T-helper 9 cell (primary cell): ENCODE measurements at places on chromosomes 5 and 9.

DNA sequence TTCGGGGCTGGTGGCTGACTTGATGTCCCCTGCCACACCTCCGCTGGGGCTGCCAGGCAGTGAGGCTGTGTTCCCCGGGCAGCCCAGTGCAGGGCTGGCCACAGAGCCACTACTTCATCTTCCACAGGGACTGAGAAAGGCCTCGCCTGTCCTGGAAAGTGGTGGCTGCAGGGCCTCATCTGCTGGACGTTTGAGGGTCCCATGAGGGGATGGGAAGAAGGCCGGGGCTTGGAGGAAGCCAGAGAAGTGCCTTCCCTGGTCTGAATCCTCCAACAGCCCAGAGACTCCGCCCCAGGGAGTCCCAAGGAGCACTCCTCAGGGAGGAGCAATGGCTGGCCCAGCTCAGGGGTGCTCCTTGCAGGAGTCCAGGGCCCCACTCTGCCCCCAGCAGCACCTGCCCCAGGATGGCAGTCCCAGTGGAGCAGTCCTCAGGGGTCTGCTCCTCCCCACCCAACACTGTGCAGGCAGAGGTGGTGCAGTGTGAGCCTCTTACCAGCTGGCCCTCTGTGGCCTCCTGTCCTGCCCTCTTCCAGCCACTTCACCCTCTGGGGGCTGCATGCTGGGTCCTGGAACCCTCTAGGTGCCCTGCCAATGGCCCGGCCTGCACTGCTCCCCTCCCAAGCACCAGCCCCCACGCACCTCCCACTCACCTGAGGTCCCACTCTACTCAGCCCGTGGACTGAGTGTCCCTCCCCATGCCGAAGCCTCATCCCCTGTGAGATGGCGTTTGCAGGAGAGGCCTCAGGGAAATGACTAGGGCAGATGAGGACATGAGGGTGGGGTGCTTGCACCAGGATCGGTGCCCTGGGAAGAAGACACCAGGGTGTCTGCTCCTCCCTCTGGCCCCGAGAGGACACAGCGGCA is 47.3 kb upstream of the COL5A1 start:
- no peak for DNase-seq

DNA sequence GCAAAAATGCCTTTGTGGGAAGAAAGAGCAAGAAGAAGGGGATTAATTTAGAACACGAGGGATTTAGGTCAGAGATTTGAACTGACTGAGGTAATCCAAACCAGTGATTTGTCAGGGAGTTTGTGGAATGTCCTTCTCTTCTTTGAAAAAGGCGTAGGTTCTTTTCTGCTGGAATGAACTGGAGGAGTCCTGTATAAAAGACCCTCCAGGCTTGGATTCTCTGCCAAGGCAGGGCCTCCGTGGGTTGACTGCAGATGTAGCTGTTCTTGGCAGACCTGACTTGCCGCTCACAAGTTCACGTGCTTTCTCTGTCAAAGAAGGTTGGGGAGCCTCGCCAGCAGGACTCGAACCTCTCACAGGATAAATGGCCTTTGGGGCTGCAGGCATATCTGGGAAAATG is 62.8 kb upstream of the STC2 start:
- DNase-seq = no peak

DNA sequence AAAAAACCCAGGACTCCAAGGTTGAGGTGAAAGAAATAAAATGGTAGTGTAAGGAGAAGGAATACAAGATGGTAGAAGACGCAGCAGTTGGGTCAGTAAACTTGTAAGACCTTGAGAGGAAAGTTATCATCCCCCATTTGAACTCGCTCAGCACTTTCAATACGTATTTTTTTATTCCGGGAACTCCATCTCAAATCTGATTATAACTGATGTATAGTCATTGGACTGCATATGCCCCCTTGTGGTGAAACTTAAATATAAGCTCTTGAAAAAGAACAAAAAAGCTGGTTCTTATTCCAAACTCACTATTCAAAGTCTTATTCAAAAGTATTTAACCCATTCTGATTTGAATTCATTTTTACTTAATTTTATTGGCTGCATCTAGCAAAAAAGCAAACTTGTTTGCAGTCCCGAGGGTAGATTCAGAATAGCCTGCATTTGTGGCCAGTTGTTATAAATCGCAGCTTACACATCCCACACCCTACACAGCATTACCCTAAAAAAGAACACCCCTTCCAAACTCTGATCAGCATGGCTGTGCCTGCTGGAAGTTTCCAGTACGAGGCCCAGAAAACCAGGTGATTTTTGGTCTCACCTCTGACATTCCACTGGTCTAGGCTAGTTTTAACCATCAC is 118.0 kb downstream of the ESM1 start:
- DNase-seq = no peak

DNA sequence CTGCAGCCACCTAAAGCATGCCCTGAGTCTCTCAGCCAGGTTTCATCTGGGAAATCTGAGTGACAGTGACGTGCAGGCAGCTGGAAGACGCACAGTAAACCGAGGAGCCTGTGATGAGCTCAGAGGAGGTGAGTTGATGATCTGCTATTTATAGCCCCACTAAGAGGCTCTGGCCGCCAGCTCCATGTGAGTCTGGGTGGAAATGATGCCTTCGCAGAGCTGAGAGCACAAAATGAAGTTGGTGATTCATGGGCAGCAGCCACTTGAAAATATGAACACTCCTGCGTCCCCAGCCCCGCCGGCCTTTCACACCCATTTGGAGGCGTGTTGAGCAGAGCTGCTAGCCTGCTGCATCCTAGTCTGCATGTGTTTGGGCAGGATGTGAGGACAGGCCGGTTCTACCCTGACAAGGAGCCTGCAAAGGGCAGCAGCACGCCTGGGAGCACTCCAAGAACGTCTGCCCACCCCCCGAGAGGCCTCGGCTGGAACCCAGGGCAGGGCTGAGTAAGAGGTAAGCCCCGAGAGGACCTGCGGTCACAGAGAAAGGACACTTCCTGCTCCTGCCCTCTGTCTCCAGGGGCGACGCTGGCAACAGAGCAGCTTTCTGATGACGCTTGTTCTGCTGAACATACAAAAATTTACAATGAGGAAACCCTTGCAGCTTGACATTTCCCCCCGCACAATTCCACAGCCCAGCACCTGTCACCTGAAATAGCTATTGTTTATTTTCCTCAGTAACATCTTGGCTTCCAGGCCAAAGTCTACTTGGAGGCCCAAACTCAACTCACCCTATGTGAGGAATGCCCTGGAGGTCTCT is 25.1 kb upstream of the CDKN2AIPNL start:
- peak; percentile 25 for DNase-seq

DNA sequence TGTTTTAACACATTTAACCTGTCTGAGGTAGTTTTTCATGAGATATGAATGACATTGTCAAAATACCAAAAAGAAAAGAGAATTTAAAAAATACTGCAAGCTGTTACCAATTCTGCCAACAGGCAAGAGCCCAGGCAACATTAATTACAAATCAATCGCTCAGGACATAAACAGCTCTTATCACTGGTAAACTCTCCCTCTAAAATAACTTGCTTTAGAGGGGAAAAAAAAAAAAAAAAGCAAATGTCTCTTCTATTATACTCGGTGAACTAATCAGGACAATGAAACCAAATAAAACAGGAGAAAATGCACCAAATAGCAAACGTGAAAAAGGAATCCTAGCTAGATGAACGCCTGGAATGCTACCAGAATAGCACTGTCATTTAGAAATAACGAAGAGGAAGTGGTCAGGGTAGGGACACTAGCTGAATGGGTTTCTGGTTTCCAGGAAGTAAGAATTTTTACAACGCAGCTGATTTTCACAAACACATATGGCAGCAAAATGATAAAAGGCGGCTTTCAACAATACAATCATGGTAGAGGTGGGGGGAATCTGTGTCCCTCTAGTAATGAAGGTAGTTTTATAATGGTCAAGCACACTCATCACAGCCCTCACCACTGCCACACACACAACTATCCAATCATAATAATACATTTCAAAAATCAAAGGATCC is 94.9 kb downstream of the DENND1A start:
- DNase-seq = no peak

GRCh38 chr9:88998503-88998902 is 7.2 kb downstream of the S1PR3 start:
- DNase-seq = no peak

- DNase-seq = no peak
These were observed 55.3 kb downstream of the FBXO4 start for GRCh38 chr5:41980396-41980795.

- DNase-seq = no peak
These were observed 66.8 kb downstream of the SPOCK1 start for GRCh38 chr5:137432376-137432775.

- DNase-seq = no peak
These were observed 3.2 kb upstream of the SLC22A4 start for GRCh38 chr5:132291026-132291425.

DNA sequence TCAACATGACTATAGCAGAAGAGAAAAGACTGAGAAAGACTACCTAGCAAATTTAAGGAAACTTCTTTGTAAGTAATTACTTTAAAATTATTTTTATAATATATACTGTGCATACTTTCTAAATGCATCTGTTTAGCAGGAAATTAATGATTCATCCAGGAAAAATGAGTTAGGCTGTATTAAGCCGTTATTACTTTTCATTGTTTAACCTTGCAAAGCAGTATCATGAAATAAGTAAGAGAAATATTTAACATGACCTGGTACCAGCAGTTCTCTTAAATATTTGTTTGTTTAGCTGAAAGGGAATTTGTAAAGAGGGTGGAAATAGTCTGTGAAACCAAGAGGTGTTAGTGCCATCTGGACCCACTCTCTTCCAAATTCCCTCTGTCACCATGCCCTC is 175.0 kb downstream of the GNAQ start:
- no peak for DNase-seq

GRCh38 chr5:81760521-81760920 is 9.6 kb upstream of the SSBP2 start:
- DNase-seq = no peak

- DNase-seq = no peak
These were observed 815.0 kb downstream of the CDH18 start for GRCh38 chr5:19172926-19173470.

GRCh38 chr9:126235336-126236243 is 91.0 kb upstream of the MVB12B start:
- DNase-seq = no peak

DNA sequence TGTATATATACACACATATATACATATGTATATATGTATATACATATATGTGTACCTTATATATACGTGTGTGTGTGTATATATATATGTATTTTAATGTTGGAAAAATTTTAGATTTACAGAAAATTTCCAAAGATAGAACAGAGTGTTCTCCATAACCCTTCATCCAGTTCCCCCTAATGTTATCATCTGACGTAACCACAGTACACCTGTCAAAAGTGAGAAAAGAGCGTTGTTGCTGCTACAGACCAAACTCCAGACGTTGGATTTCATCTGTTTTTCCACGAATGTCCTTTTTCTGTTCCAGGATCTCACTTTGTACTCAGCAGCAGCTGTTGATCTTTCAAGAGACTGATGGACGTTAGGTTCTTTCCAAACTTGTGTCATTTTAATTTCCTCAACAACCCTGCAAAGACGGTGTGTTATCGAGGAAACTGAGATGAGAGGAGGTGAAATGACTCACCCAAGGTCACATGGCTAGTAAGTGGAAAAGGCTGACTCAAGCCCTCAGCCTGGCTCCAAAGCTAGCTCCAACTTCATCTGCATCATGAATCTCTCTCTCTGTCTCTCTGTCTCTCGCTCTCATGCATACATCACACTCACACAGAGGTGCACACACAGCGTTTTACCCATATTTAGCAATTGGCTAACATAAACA is 17.0 kb upstream of the NTNG2 start:
- DNase-seq = no peak

DNA sequence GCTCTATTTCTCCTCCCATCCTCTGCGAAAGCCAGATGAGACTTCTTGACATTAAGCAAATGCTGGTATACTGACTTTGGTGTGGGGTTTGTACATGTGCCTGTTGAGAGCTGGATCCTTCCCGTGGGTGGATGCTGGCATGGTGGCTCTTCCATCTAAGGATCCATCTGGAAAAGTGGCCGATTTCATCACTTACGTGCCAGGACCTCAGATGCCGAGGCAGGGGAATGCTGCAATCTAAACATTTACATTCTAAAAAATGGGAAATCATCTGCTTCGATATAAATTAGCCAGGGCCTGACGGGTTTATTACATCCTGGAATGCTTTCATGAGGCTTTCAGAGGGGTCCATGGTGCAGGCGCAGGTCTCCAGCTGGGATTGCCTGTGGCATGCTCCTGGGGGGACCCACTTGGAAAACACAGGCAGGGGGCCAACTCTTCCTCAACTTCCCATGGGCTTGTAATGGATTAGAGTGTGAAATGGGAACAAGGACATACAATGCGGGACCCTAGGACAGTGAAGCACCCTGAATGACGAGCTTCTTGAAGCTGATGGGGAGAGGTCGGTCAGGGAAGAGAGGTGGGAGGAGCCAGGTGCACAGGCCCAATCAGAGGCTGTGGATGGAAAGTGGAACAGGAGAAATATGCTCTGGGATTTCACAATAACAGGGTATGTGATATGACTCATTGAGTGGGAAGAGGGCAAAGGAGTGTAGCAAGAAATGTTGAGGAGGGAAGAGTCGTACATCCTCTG is 105.5 kb upstream of the PITX1 start:
- no peak for DNase-seq

GRCh38 chr9:131589124-131589711 is 43.9 kb downstream of the PRRT1B start:
- no peak for DNase-seq

DNA sequence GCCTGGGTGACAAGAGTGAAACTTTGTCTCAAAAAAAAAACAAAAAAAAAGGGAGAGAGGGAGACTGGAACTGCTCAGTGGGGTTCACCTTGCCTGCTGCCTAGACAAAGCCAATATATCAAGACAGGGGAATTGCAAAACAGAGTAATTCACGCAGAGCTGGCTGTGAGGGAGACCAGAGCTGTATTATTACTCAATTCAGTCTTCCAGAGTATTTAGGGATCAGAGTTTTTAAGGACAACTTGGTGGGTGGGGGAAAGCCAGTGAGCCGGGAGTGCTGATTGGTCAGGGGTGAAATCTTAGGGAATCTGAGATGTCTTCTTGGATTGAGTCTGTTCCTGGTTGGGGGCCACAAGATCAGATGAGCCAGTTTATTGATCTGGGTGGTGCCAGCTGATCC is 25.6 kb upstream of the SPIN1 start:
- DNase-seq = no peak

GRCh38 chr9:132201780-132202703 is 40.2 kb downstream of the NTNG2 start:
- DNase-seq = no peak

DNA sequence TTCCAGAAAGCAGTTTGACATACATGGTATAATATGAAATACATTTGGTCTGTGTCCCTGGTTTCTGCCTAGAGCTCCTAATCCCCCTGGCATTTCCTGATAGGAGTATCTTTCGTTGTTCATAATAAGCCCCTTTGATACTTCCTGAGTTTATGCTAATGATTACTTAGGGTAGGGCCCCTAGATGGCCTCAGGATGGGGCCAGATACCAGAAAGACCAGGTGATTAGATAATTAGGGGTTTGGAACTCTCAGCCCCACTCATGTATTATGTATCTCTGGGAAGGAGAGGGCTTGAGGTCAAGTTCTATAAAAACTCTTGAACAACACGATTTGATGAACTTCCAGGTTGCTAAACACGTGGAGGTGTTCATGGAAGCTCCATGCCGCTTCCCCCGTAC is 163.3 kb upstream of the ZNF608 start:
- DNase-seq = no peak
